ENCODE measurements at places on chromosomes 3 and 15.

GRCh38 chr15:44591326-44591725, 54.4 kb downstream of the EIF3J start:
- no peak for DNase-seq

DNA sequence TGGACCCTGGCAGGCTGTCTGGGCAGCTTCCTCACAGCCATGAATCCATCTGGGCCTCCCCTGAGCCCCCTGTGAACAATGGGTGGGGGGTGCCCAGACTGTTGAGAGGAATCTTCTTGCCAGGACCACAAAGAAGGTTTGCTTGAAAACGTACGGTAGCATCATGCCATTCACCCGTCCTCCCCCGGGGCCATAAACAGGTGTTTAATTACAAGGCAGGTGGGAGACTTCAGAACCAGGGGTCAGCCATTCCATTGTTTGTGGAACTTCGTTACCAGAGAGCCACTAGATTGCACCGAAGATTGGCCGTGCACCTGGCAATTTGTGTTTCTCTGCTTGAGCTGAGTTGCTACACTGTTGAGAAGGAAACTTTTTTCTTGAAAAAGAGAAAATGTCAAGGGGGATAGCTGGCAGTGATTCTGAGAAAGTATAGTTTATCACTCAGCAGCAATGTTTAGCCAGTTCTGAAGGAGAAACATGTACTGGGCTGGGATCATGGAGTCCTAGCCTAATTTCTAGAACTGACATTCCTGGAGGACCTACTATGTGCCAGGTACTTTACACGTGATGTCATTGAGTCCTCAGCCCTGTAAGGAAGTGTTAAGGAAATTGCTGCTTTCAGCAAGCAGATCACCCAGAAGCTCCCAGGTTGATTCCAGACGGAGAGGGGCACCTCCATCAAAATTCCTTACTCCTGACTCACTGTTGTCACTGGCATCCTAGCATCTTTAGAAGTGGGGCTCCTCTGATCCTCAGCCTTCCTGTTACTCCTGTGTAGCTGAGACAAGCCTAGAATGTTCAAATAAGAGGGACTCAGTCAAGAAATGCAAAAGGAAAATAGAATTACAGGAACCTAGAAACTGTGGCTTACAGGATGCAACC, 103.8 kb upstream of the UBE2E1 start:
- DNase-seq, result no peak

GRCh38 chr3:9508781-9509180, 44.8 kb downstream of the LHFPL4 start:
- no peak for DNase-seq

DNA sequence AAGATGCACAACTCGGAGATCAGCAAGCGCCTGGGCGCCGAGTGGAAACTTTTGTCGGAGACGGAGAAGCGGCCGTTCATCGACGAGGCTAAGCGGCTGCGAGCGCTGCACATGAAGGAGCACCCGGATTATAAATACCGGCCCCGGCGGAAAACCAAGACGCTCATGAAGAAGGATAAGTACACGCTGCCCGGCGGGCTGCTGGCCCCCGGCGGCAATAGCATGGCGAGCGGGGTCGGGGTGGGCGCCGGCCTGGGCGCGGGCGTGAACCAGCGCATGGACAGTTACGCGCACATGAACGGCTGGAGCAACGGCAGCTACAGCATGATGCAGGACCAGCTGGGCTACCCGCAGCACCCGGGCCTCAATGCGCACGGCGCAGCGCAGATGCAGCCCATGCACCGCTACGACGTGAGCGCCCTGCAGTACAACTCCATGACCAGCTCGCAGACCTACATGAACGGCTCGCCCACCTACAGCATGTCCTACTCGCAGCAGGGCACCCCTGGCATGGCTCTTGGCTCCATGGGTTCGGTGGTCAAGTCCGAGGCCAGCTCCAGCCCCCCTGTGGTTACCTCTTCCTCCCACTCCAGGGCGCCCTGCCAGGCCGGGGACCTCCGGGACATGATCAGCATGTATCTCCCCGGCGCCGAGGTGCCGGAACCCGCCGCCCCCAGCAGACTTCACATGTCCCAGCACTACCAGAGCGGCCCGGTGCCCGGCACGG, 991 bp downstream of the SOX2 start:
- no peak for DNase-seq

DNA sequence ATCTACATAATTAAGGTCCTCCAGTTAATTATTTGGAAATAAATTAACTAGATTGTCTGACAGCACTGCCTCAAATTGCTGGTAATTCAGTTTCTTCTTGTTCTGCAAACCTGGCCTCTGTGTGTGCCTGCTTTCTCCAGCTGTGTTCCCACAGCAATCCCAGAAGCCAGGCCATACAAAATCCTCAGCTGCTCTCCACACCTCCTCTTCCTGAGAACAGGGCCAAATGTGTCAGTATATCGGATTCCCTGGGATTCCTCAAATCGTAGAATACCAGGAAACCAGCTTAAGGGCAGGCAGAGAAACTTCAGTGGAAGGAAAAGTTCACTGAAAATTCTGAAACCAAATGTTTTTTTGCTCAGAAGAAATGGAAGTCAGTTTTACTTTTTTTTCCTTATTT, 261.4 kb downstream of the ZMAT3 start:
- DNase-seq, result no peak

All from cerebellar nuclear complex (tissue), 1 donor.